ENCODE measurements at places on chromosomes 3 and 15. TPM values are rescaled to one million over a fixed set of nuclear protein-coding genes. Genes with fewer than 3 reads are reported as not detected.

GRCh38 chr15:35481992-35482391 is 64.0 kb downstream of the DPH6 start:
- no peak overlapping the region for H3K27ac ChIP-seq
- H3K36me3 ChIP-seq: peaks cover 6% of the 10 kb centered on the region
- H3K4me3 ChIP-seq: no peak overlapping the region
- H3K4me1 ChIP-seq: no peaks in the 10 kb centered on the region
- no peaks in the 10 kb centered on the region for H3K27me3 ChIP-seq

DNA sequence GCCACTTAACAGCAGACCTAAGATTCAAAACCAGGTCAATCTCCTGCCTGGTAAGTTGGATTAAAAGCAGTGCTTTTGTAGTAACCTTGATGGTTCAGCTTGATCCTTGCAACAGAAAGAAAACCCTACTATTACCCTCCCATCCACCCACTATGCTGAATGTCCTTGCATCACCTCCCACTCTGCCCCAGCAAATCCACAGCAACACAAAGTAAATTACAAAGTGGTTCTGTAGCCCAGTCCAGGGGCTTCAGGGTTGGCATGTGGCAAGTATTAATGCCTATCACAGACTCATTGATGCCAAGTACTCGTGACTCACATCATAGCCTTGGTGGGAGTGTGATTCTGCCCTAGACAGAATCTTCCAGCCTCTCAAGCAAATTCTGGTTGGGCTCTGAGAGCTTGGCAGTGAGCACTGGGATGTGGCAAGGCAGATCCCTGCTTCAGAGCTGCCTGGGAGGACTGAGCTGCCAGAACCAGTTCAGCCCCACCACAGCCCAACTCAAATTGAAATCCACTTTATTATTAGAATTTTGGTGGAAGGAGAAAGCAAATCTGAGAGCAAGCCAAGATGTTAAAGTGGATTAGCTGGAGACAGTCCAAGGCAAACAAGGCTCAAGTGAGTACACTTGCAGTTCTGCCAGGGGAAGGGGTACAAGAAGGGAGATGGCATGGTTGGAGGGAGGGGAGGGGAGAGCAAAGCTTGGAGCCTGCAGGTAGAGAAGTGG is 225.8 kb upstream of the UMPS start:
- no peak for DNase-seq
- H3K4me3 ChIP-seq: no peak overlapping the region
- no peaks in the 10 kb centered on the region for H3K36me3 ChIP-seq
- H3K27me3 ChIP-seq: peaks cover 24% of the 10 kb centered on the region
- no peaks in the 10 kb centered on the region for H3K4me1 ChIP-seq

DNA sequence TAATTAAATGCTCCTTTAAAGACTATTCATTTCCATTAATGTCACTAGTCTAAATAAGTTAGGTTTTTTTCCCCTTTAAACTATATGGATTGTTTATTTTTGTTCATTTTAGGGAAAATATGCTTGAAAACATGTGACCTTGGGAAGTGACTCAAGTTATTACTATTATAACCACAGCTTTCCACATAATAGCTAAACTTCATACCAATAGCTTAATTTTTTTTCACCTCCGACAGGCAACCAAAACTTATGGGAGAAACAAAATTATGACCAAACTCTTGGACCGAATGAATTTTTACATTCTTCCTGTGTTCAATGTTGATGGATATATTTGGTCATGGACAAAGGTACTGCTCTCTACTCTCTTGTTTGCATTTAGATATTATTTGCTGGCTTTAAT is 16.2 kb downstream of the CPA3 start:
- no peak overlapping the region for H3K27ac ChIP-seq
- peaks cover 11% of the 10 kb centered on the region for H3K27me3 ChIP-seq
- DNase-seq: no peak
- H3K4me3 ChIP-seq: no peak overlapping the region
- no peaks in the 10 kb centered on the region for H3K4me1 ChIP-seq

DNA sequence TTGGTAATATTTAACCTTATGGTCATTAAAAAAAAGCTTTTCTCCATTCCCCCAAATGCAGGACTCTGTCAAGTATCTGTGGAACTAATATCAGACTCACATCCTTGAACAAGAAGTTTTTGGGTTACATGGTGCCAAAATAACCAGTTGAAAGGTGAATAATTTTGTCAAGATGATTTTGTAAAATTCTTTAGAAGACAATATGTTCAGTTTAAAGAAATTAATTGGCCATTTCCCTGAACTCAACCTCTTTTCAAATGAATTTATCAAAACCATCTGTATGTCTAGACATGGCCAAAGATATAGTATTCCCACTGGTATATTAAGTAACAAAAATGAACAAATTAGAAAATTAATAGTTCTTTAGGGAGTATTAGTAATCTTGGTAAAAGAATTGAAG is 280.5 kb downstream of the MBNL1 start:
- no peak for DNase-seq
- no peak overlapping the region for H3K27ac ChIP-seq
- H3K36me3 ChIP-seq: no peaks in the 10 kb centered on the region
- H3K4me3 ChIP-seq: no peak overlapping the region
- H3K4me1 ChIP-seq: no peaks in the 10 kb centered on the region

The ZNF770 gene
- 56.3 TPM for total RNA-seq

Measured in activated CD4-positive, alpha-beta T cell treated with anti-CD3 and anti-CD28 coated beads, Interleukin-2, amount 10 ng/mL, durations not matched to agents 24 days and 14 days (primary cell).